Peyer's patch (tissue), 4 donors: ENCODE measurements at places on chromosomes 4 and X.

GRCh38 chr4:58941286-58941685, 1831.1 kb upstream of the IGFBP7 start:
- DNase-seq = no peak

- no peak for DNase-seq
Observed at GRCh38 chr4:119626943-119627266, 1.7 kb downstream of the PDE5A start.

DNA sequence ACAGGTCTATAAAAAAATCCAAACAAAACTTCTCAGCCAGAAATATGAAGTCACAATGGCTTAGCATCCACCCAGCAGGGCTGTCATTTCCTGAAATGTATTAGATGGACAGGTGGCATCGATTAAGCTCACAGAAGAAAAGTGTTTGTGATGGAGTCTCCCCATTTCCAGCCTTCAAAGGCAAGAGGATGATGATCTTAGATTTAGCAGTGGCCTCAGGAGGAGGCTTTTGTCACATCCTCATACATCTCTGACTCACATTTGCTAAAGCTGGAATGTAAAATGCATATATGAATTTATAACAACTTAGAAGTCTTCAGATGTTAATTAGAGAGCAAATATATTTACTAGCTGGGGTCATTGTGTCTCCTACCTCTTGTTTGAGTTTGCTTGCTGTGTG, 441.9 kb downstream of the SPRY1 start:
- DNase-seq = no peak

DNA sequence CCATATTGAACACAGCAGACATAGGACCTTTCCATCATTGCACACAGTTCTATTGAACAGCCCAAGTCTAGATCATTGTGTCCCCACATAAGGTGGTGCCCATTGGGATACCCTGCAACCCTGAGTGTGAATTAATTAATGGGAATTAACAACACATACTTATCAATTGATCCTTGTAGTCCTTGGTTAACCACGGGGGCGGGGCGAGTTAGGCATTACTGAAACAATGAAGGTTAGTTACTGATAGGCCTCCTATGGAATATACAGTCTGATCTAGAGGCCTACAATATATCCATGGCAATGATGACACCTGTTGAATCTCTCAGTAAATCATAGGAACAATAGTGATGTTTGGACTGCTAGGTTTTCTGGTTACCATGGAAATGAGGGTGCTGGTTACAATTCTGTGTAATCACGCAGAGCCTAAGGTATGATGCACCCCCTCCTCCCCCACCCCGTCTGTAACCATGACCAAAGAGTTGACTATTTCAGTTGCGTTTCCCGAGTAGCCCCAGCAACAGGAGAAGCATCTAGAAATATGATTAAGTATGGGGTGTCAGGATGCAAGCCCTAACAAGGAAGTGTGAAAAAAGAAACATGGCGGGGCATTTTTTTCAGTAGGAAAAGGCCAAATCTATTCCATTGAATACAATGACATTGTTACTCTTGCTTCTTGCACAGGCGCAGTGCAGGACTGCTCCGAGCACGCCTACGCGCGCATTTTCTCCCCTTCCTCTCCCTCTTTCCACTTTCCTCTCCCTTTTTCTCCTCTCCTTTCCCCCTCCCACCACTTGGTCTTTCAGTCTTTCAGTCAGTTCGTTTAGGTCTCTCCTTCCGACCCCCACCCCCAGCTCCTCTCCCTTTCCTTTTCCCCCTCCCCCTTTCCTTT, 677 bp upstream of the NONO start:
- DNase-seq = no peak

DNA sequence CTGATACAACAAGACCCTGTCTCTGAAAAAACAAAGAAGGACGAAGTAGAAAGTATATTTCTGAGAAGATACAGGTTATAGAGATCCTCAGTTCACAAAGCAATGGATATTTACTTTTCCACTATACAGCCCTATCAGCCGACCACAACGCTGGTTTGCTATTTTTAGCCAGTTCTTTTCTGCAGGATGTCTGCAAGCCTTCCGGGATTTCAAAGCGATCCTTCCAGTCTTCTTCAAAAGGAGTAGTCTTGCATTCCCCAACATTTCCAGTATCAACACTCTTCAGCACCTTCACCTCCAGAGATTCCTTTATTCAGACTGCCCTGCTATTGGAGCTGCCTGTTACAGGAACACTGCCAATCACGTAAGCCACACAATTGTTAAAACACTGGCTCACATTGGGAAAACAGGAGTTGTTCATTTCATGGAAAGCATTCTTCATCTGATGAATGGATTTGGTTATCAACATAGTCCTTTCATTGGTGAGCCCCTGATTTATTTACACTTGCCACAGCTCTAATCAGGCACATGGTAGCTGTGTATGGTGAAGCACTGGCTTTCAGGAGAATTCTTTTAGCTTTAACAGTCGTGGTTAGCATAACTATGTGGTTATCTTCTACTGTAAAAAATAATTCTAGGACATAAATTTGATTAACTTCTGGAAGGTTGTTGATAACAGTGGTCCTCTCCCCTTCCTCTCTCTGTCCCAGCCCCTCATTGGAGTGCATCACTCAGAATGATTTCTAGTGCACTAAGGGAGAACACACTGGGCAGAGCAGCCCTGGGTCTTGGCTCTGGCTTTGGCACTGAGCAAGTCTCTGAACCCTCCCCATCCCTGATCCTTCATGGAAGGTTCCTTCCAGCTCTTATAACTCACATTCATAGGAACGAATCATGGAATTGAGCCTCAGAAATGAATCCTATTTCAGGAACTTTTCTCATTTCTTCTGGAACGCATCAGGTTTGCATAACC, 109.9 kb upstream of the SORBS2 start:
- no peak for DNase-seq

DNA sequence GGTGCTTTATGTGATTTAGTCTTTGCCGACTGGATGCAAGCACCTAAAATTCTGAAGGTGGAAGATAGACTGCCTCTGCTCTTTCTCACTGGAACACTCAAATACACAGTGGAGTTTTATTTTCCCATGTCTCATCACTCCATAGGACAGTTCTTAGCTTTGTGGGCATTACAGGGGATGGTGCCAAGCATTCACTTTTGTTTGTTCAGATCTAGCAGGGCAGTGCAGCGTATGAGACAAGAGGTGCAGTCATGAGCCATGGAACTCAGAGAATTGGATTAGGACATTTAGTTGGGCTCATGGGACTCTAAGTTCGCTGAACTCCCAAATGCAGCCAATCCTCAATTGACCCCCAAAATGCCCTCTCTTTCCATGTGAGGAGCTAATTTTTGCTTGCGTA, 1136.9 kb upstream of the PRKX start:
- no peak for DNase-seq

- DNase-seq = no peak
Observed at GRCh38 chr4:145501051-145501660, 19.5 kb downstream of the SMAD1 start.

- DNase-seq = no peak
Observed at GRCh38 chr4:101178731-101179130, 168.6 kb downstream of the PPP3CA start.

DNA sequence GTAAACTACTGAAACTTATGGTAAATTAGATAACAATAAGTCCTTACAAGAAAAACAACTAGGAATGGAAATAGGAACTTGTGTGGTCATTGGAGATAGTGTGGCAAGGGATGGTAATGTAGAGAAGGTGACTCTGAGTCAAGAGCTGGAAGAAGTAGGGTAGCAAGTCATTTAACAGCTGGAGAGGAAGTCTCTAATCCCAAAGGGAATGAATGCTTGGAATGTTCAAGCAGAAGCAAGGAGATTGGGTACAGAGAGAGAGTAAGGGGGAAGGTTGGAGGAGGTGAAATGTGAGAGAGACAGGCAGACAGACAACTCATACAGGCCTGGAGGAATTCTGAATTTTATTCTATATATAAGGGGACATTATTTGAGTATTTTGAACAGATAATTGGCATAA, 260.6 kb upstream of the MAD2L1 start:
- DNase-seq = no peak

- no peak for DNase-seq
Observed at GRCh38 chrX:31580227-31580626, 508.4 kb upstream of the FTHL17 start.

DNA sequence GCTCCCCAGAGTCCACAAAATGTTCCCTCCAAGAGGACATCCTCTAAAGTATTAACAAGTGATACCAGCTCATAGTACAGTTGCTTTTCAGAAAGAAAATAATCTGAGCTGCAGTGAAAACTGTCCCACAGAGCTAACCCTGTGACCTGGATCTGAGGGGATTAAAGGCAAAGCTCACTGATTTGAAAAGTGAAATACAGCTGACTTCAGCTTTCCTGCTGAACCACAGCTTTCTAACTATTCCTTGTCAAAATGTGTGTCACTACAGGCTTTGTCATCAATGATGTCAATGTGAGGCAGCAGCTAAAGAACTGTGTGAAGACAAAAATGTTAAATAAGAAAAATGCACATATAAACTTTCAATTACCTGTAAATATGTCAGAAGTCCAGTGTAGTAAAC, 36.9 kb downstream of the DCHS2 start:
- no peak for DNase-seq

DNA sequence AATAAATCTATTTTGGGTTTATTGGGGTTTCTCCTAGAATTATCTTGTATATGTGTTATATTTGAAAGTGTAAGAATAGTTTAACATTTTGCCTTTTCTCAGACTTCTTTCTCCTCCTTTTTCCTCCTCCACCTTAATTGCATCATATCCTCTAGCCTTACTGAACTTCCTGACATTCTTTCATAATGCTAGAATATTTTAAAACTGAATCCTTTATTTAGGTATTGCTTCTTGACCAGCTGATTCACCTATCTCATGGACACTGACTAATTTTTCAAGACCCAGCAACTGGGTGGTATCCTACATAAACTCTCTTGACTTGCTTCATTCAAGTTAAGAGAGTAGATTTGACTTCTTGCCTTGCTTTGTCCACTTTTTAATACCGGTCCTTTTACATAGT, 1508.9 kb downstream of the STIM2 start:
- DNase-seq = no peak

DNA sequence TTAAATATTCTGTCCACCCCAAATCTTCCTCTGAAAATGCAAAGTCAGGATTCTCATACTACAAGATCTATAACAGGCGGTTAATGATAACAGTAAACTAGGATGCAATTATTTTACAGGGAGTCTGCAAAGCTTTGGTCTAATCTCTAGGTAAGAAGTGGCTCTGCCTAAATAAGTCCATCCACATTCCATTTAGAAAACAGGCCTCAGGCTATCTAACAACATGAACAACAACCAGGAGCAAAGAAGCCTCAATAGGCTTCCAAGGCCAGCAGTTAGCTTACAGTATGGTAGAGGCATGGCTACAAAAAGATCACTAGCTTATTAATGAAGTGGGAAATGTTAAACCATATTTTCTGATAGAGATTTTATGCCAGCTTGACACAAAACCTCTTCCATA, 6.4 kb downstream of the MAB21L2 start:
- DNase-seq = no peak

DNA sequence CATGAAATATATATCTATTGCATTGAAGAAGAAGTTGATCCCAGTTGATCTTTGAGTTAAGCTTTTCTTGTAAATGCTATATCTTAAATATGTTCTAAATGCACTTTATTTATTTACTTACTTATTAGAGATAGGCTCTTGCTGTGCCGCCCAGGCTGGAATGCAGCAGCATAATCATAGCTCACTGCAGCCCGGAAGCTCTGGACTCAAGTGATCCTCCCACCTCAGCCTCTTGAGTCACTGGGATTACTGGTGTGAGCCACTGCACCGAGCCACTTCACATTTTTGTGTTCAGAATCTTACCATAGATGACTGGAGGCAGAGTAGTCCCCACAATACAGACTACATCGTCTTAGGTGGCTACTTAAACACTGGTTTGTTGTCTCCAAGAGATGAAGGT, 324.3 kb upstream of the SLIT2 start:
- DNase-seq = no peak

DNA sequence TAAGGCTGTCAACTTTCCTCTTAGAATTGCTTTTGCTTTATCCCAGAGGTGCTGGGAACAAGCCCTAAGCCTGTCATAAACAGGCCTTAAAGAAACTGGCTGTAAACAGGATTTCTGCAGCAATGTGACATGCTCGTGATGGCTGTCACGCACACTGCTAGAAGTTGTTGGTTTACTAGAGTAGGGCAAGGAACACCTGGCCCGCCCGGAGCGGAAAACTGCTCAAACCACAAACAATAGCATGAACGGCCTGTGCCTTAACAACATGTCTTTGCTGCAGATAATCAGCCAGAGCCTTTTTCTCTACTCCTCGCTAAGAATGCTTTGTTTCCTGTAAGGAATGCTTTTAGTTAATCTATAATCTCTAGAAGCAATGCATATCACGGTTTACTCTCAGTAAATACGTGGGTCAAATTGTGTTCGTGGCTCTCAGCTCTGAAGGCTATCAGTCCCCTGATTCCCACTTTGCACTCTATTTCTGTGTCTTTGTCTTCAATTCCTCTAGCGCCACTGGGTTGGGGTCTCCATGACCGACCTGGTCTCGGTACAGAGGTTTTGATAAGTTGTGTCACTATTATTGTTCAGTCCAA, 318.3 kb downstream of the GLUD2 start:
- no peak for DNase-seq

DNA sequence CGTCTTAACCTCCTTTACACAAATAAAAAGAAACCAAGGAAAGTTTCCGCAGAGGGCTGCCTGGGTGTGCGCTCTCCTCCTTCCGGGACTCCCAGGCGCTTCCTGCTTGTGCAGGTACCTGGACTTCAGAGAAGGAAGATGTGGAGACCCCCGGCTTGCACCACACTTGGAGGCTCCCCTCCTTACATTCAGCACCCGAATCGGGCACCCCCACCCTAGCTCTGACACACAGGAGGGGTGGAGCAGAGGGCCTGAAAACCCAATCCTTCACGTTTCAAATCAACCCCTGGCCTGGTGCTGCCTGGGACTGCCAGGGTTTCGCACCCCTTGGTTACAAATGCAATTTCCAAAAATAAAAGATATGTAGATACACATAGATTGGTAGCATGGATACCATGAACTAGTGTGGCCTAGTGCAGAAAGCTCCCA, 3.1 kb downstream of the NKX3-2 start:
- DNase-seq = no peak

DNA sequence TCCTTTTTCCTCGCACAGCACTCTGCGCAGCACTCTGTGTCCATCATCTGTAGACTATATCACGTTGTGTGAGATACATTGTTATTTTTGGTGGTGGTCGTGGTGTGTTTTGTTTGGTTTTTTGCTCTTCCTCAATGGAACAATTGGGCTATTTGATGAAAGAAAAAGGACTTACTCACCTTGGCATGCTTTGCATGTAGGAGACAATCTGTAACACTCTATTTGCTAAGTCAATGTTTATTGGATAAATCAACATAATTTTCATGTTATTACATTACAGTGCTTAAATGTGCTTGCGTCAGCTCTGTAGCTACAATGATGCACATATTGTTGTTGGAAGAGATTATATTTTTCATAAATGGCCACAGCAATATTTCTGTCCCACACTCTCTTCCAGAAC, 12.5 kb upstream of the CD99 start:
- no peak for DNase-seq

GRCh38 chrX:118347131-118347530, 1.2 kb downstream of the WDR44 start:
- DNase-seq = no peak

GRCh38 chrX:133555782-133556458, 140.6 kb upstream of the GPC4 start:
- no peak for DNase-seq
